ENCODE measurements at places on chromosomes 5 and 9. TPM values are rescaled to one million over a fixed set of nuclear protein-coding genes. Genes with fewer than 3 reads are reported as not detected.

GRCh38 chr9:86764221-86764624, 183.1 kb downstream of the GAS1 start:
- no peak for DNase-seq

GRCh38 chr5:107794741-107795140, 124.0 kb upstream of the EFNA5 start:
- no peak for DNase-seq

DNA sequence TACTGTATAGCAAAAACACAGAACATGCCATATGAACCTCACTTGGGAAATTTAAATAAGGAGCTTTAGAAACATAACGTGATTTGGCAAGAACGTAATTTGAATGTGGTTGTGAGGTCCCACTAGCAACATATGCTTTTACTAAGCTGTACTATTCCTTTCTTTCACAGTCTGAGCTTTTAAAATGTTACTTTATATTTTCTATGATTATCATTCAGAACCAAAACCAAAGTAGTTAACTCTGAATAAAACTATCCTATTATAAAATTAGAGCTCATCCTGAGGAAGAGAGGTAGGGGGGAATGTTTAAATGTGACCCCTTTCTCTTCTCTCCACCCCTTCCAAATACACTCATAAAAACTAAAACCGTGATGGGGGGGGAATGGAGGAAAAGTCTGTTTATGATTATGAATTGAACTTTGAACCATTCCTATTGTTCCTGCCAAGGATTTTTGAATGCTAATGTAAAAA, 435.7 kb downstream of the NFIB start:
- no peak for DNase-seq

- no peak for DNase-seq
These were observed 182.7 kb downstream of the SMC2 start for GRCh38 chr9:104276709-104277245.

DNA sequence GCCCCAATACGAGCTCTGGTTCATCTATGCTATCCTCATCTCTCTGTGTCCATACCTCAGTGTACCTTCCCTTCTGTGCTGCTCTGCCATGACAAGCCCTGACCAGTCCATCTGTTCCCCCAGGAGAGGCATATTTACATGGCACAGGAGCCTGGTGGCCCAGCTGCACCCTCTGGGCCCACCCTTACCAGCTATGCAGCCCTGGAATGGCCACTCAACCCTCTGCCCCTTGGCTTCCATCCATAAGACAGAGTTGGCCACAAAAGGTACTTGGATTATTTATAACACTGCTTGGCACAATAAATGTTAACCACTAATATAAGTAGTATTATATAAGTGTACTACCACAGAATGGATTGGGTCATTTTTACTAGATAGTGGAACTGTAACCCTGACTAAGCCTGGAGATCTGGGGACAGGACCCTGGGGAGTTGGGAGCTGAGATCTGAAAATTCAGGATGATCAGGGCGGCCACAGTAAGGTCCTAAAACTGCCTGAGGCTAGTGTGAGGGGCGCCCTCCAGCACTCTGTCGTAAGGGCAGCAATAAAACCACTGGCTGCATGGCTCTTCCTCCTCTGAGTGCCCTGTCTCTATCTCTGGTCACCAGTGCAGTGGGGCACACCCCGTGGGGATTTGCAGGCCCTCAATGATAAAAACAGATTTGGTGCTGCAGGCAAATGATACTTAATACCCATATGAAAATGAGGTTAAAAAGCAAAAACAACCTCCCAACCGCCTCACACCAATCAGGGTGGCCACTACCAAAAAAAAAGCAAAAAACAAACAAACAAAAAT, 65.8 kb downstream of the SEMA4D start:
- DNase-seq, result no peak

GRCh38 chr5:55226027-55226933, 835 bp downstream of the MCIDAS start:
- DNase-seq, result peak; percentile 61

GRCh38 chr9:5983042-5983441, 32.4 kb downstream of the RANBP6 start:
- DNase-seq, result no peak

DNA sequence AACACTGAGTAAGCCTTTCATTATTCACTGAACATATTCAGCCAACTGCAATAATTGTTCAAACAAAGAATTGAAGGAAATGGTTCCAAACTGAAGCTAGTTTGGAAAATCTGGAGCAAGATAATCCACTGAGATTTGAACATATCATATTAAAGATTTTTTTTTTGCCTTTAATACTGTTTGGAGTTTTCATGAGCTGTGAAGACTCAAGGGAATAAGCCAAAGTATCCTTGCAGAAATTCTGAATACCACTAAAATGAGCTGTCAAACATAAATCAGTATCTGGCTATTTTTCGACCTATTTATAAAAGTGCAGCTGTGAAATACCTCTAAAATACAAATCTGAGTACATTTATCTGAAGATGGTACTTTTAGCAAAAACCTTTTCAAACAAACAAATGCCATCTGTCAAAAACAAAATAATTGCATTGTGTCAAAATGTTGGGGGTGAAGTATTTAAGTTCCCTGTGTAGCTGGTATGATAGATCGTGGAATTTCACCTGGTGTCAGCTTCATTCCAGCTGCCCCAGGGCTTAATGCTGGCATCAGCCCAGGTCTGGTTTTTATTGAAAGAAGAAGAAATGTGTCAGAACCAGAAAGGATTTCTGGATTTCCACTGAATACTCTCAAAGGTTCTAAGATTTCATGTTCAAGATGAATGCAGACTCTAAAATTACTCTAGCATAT, 149.0 kb upstream of the GRAMD2B start:
- no peak for DNase-seq

Gene KCNN2
- total RNA-seq, result not detected

Gene SPARC
- total RNA-seq, result 0.80 TPM

Gene SPATA31E1
- not detected for total RNA-seq
